ENCODE measurements at places on chromosomes 7 and 10.

- DNase-seq: peak; percentile 14
Observed at GRCh38 chr7:115724400-115725056, 306.0 kb downstream of the TFEC start.

- DNase-seq: no peak
Observed at GRCh38 chr7:159192013-159192412, 47.3 kb upstream of the VIPR2 start.

DNA sequence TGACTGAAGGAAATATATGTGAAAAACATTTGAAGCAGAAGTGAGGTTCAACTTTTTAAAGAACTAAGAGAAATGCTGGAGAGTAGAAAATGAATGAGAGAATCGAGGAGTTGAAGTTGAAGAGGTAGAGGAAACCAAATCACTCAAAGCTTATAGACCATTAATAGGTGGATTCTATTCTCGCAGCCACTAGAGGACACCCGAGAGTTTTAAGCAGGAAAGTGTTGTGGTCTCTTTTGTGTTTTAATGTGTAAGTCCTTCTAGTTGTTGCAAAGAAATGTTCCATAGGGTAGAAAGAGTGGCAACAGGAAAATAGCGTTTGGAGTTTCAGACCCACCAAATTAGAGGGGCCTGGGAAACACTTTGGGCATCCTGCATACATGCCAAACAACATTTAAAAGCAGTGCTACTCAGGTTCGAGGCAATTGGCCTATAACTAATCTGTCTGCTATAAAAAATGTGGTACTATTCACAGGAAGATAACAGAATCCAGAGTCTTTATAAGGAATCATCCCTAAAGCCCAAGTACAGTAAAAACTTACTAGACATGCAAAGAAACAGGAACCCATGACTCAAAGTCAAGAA lies 75.3 kb upstream of the TAS2R16 start:
- DNase-seq: no peak

- no peak for DNase-seq
Observed at GRCh38 chr7:5599543-5600200, 176.0 kb upstream of the TNRC18 start.

GRCh38 chr7:37927773-37928444 lies 7.5 kb downstream of the EPDR1 start:
- DNase-seq: no peak

DNA sequence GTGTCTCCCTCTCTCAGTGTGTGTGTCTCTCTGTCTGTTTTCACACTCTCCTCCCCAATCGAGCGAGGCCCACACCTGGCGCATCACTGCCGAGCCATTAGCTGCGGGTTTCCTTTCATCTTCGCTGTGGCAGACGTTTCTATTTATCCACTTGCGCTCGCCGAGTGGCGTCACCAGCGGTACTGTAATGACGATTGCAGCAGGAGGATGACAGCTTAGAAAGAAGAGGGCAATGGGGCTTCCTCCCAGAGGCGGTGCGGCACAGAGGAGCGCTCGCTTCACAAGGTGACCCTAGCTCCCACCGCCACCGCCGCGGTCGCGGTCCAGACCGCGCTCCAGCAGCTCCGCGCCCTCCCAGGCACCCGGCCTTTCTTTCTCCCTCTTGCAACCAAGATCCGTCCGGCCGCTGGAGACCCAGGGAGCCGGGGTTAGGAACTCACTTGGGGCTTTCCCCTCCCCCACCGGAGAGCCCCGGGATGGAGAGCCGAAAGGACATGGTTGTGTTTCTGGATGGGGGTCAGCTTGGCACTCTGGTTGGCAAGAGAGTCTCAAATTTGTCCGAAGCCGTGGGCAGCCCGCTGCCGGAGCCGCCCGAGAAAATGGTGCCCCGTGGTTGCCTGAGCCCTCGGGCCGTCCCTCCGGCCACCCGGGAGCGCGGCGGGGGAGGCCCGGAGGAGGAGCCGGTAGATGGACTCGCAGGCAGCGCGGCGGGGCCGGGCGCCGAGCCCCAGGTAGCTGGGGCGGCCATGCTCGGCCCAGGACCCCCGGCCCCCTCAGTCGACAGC lies at the start of gene EVX1:
TSS of gene EVX1 (plus strand) at position 248 of the 785 bp plus-strand sequence. CDS start at position 477, 229 bp downstream.
- no peak for DNase-seq

Data from kidney glomerular epithelial cell (primary cell).